Choroid plexus epithelial cell (primary cell): ENCODE measurements at places on chromosomes 7 and 10.

- peak; percentile 39 for DNase-seq
Measured at GRCh38 chr10:10662716-10663408, 354.8 kb upstream of the CELF2 start.

GRCh38 chr7:26437003-26437532, 145.4 kb downstream of the SNX10 start:
- DNase-seq = no peak

- no peak for DNase-seq
Measured at GRCh38 chr7:707296-708000, 19.1 kb upstream of the DNAAF5 start.

DNA sequence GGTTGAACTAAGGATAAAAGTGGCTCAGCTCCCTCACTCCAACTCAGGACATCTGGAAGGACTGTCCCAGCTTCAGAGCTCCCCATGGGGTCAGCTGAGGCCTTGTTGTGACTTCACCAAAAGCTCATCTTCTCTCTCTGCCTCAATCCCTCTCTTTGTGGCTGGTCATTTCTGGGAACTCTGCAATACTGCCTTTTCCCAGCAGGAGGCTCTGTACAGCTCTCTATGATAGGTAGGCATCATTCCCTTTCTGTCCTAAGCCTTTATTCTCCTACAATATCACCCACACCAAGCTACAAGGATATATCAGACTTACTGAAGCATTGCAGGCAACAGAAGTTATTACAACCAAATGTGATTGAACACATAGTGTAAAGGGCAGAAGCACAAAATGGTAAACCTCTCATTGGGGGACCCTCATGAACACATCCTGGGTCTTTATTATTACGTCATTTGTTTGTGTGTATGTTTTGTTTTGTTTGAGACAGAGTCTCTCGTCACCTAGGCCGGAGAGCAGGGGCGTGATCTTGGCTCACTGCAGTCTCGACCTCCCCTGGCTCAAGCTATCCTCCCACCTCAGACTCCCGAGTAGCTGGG, 36.7 kb upstream of the PRPS1L1 start:
- peak; percentile 34 for DNase-seq

DNA sequence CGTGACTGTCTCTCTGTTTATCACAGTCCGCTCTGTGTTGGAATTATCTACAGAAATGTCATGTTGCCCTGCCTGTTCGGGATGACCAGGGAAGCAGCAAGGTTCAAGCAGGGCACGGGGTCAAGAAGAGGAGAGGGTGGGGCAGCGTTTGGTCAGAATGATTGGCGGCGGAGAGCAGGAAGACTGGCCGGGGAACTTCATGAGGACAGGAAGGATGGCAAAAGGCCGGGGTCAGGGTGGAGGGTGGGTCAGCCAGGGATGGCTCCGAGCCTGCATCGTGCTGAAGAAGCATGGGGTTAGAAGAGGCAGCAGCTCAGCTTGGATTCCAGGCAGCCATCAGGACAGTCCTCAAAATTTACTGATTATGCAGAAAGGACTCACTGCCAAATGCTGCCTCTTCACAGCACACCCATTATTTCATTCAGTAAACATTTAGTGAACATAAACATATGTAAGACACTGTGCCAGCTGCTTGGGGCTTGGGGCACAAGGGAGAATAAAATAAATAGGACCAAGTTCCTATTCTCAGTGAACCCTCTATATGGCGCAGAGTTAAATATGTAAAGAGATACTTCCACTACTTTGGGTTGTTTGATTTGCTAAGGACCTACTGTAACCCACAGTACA, 42.8 kb downstream of the WNT2 start:
- DNase-seq = no peak

DNA sequence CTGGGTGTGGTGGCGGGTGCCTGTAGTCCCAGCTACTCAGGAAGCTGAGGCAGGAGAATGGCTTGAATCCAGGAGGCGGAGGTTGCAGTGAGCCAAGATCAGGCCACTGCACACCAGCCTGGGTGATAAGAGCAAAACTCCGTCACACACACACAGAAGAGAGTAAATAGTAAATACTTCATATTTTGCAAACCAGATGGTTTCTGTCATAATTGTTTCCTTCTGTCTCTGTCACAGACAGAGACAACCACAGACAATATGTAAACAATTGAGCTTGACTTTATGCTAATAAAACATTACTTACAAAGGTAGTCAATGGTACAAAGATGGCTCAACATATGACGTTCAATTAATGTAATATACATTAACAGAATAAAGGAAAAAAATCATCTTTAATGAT, 83.7 kb downstream of the JMJD1C start:
- no peak for DNase-seq
